Renal cortical epithelial cell (primary cell): ENCODE measurements at places on chromosomes 4 and X. TPM values are rescaled to one million over a fixed set of nuclear protein-coding genes. Genes with fewer than 3 reads are reported as not detected.

GRCh38 chr4:111046811-111047210 is 423.9 kb upstream of the PITX2 start:
- peak; percentile 85 for DNase-seq

DNA sequence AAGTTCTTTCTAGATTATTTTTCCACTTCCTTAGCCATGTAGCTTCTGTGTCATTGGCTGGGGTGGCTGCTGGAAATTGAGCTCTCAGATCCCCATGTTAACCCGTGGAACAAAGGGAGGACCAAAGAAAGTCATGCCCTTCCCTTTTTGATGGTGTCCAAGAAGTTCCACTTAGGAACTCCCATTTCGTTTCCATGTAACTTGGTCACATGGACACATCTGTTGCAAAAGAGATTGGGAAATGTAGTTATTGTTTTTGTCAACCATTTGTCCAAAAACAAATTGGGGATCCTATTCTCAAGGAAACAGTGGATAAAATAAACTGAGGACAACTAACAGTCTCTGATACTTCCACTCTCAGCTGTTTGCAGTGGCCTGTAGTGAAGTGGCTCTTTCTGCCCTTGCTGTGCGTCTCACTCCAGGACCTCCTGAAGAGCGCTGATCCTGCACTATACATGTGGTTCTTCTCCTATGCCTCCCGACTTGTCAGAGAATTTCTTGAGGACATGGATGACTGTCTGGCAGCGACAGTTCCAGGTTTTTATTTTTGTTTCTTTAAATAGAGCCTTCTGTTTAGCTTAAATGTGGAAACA is 125.3 kb upstream of the LNX1 start:
- no peak for DNase-seq

DNA sequence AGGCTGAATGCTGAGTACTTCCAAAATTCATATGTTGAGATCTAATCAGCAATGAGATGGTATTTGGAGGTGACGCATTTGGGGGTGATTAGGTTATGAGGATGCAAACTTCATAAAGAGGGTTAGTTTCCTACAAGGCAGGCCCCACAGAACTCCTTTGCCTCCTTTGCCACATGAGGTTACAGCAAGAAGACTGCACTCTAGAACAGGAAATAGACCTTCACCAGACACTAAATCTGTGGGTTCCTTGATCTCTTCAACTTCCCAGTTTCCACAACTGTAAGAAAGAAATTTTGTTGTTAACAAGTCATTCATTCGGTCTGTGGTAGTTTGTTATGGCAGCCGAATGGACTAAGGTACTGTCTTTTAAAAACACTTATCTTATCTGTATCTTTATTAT is 681.9 kb upstream of the HS3ST1 start:
- DNase-seq: no peak

DNA sequence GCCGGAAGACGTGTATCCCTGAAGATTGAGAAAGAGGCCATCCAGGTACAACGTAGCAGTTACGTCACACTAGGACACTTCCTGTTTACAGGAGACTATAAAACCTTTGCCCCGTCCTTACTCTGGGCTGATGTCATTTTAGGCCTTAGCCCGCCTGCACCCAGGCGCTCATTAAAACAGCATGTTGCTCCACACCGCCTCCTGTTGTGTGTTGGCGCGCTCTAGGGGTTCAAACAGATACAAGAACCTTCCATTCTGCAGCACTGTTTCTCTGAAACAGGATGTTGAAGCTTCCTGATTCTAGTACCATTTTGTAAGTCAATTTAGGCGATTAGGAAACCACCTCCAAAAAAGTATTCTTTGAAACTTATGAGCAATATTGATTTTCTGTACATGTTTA is 722.1 kb downstream of the PCDH7 start:
- no peak for DNase-seq

DNA sequence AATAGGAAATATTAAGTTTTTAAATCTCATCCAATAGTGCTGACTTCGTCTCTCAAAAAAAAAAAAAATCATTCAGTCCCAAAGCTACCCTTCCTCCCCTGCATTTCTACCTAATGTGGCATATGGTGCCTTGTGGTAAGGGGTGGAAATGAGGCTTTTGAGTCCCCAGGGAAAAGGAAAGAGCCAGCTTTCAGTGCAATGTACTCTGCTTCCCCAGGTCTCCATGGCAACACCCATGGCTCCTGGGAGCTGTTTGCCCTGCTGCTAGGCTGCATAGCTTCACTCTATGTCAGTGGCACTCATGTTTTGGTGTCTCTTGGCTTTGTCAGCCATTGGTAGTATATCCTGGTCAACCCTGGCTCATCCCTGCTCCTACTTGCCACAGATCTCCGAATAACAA is 175.9 kb downstream of the SLC39A8 start:
- peak; percentile 74 for DNase-seq

RAB33A gene
- 0.15 and 1.4 TPM in 2 replicates for total RNA-seq

DNA sequence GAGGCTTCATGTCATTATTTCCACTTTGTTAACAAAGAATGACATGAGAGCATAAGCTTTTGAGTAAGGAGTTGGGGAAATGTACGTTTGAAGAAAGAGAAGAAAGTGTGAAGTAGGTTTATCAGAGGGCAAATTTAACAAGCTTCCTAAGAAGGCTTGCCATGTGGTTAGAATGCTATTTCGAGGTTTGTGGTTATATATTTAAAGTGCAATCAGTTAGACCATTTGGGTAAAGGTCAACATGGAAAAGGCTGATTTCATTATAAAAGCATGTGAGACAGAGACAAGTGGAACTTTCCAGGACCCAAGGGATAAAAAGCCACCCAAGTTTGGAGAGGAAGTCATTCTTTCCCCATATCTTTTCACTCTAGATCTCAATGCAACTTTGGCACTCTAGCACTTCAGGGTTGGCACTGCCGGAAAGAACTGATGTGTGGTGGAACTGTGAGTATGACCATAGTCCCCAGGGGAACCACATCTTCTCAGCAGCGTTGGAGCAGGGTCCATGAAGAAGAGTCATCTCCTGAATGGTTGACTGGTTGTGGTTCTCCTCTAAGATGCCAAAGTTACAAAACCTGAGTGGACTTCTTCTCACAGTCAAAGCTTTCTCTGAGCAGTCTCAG is 529.9 kb downstream of the MID1IP1 start:
- peak; percentile 40 for DNase-seq

CT45A2 gene
- total RNA-seq: not detected in 2 replicates

DNA sequence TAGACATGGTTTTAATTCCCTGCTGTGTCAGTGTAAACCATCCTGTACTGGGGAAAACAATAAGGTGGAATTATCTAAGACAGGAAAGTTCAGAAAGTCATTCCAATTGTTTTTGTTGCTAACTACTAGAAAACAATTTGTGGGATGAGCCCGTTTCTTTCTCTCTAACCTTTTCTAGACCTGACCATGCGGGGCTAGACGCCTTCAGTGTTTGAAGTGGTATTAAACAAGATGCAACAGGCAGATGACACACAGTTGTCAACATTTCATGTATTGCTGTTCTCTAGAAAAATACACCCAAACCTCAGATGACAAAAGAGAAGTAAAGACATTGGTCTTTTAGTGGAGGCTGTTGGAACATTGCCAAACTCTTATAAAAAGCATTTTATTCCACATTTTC is 105.7 kb downstream of the FRAS1 start:
- no peak for DNase-seq

SH3D19 gene
- total RNA-seq: 9.4 and 22.8 TPM in 2 replicates

PDZD4 gene
- under 0.01 and 0.30 TPM in 2 replicates for total RNA-seq

DNA sequence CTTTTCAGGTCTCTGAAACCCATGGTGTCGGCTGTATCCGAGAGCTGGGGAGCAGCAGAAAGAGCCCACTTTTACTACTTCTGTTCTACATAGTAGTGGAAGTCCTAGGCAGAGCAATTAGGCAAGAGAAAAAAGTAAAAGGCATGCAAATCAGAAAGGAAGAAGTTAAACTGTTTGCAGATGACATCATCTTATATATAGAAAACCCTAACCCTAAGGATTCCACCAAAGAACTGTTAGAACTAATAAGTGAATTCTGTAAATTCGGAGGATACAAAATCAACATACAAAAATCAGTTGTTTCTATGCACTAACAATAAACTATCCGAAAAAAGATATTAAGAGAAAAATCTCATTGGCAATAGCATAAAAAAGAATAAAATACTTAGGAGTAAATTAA is 95.3 kb downstream of the POLA1 start:
- no peak for DNase-seq

- DNase-seq: no peak
These were observed 494.1 kb downstream of the GABRG1 start for GRCh38 chr4:45629717-45630116.

GRCh38 chr4:107351196-107351595 is 315.1 kb upstream of the DKK2 start:
- DNase-seq: no peak

- no peak for DNase-seq
These were observed 2.9 kb upstream of the MTM1 start for GRCh38 chrX:150565551-150565950.

- DNase-seq: no peak
These were observed 7.7 kb upstream of the MAPK10 start for GRCh38 chr4:86367577-86367976.

ARX gene
- not detected in 2 replicates for total RNA-seq

TCEAL8 gene
- 99.0 and 153 TPM in 2 replicates for total RNA-seq

GRCh38 chr4:183591301-183591700 is 67.7 kb downstream of the RWDD4 start:
- no peak for DNase-seq

- no peak for DNase-seq
These were observed 2.1 kb downstream of the SEPTIN11 start for GRCh38 chr4:76951672-76952010.

- DNase-seq: no peak
These were observed 246.7 kb downstream of the HS3ST1 start for GRCh38 chr4:11182031-11182430.

SMIM14 gene
- 45.3 and 89.7 TPM in 2 replicates for total RNA-seq

TRIM61 gene
- 0.52 and 0.65 TPM in 2 replicates for total RNA-seq

GRCh38 chr4:30181512-30181911 is 538.7 kb upstream of the PCDH7 start:
- no peak for DNase-seq

GRCh38 chr4:10115797-10116568 is 616 bp downstream of the WDR1 start:
- DNase-seq: no peak

GRCh38 chr4:78567500-78568060 is 16.0 kb downstream of the ANXA3 start:
- DNase-seq: no peak

- peak; percentile 81 for DNase-seq
These were observed 32.6 kb downstream of the DCK start for GRCh38 chr4:71026086-71026485.

GRCh38 chr4:78951862-78952472 is 12.7 kb upstream of the PAQR3 start:
- peak; percentile 40 for DNase-seq

PALLD gene
- total RNA-seq: 190 and 278 TPM in 2 replicates

DNA sequence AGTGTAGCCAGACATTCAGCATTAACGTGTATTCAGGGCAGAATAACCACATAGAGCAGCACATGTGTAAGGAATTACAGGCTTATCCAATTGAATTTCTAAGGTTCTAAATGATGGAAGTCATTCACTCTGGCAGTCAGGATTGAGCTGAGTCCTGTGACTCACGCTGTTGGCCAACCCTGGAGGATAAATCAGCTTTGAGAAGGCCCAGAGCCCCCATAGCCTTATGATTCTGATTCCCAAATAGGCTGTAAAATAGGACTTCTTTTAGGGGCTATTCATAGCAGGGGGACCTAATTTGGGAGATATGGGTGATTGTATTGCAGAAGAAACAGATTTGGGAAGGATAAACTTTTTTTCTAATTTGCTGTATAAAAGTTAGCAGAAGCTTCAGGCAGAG is 8.1 kb upstream of the HPF1 start:
- peak; percentile 15 for DNase-seq

- DNase-seq: peak; percentile 86
These were observed 626 bp upstream of the CEP135 start for GRCh38 chr4:55947912-55948725.

DNA sequence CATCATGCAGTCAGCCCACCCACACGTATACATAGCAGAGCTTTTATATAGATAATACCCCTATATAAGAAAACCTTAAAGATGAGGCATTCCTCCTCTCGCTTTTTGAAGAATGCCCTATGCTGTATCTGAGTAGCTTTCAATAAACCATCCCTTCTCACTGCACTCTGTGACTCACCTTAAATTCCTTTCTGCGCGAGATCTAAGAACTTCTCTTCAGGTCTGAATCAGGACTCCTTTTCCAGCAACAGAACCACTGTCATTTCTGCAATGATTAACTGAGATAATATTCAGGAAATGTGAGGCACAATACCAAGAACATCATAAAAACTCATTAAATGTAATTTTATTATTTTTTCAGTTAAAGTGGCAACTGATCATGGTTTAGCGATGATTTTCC is 76.4 kb upstream of the DCLK2 start:
- DNase-seq: peak; percentile 64

GRCh38 chr4:59553063-59553720 is 1646.9 kb upstream of the ADGRL3 start:
- DNase-seq: peak; percentile 56

BMX gene
- total RNA-seq: 0.15 and 0.35 TPM in 2 replicates

PARM1 gene
- 0.05 and 0.35 TPM in 2 replicates for total RNA-seq

DNA sequence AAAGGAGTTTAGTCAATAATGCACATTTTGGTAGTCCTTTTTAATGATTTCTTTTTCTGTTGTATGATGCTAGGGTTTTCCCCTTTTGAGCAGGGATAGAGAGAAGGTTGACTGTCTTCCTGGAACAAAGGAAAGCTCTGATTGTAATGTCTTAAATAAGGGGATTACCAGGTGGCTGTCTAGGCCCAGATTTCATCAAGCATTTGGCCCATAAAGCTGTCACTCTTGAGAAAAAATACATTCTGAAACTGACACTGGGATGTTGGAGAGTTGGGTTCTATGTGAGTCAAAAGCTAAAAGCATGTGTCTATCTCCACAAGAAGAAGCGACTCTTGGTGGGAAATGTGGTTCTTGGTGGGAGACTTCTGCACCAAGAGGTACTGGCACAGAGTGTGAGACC is 26.4 kb downstream of the KIAA1210 start:
- DNase-seq: no peak

- peak; percentile 47 for DNase-seq
These were observed 32.7 kb upstream of the AMBN start for GRCh38 chr4:70559211-70559830.

BRCC3 gene
- 17.7 and 40.6 TPM in 2 replicates for total RNA-seq

DNA sequence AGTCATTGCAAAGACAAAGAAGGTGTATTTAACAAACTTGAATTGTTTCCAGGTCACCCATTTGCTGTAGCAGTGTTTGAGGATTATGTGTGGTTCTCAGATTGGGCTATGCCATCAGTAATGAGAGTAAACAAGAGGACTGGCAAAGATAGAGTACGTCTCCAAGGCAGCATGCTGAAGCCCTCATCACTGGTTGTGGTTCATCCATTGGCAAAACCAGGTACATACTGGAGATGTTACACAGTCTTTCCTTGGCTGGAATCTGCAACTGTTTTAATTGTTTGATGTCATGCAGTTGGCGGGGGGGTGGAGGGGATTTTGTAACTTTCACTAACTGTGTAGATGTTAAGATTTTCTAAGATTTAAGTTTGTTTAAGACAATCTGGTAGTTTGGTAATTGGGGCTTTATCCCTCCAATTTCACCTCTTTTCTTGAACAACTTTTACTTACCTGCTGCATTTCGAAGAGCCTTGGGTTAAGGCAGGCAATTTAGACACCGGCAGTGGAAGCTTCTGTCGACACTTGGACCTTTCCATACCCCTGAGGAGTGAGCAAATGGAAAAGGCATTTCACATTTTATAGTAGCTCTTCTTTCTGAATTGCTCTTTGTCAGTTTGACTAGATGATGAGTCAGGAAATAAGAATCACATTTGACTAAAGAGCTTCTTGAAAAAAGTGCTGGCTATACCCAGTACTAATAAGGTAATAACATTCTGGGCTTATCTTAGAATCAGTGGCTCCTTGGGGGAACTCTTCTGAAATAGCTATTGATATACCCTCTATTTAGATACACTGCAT is 67.4 kb downstream of the EGF start:
- DNase-seq: peak; percentile 75

MAOA gene
- 9.9 and 137 TPM in 2 replicates for total RNA-seq

FUNDC1 gene
- 21.9 and 26.4 TPM in 2 replicates for total RNA-seq

SPACA5 gene
- not detected in 2 replicates for total RNA-seq
